Fibroblast of skin of left quadriceps (primary cell): ENCODE measurements at places on chromosomes 13 and 19.

DNA sequence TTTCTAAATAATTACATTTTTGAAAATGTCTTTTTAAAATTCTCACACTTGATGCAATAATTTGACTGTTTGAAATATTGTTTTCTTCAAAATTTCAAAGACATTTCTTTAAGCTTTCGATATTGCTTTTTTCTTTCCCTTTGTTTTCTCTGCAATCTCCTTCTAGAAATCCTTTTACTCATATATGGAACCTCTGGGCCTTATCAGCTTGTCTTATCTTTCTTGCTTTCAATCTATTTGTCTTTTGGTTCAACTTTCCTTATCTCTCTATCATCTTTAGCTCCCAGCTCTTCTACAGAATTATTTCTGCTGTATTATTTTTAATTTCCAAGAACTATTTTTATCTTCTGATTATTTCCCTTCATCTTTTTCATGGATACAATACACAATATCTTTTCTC lies 80.7 kb upstream of the DIAPH3 start:
- DNase-seq = no peak

DNA sequence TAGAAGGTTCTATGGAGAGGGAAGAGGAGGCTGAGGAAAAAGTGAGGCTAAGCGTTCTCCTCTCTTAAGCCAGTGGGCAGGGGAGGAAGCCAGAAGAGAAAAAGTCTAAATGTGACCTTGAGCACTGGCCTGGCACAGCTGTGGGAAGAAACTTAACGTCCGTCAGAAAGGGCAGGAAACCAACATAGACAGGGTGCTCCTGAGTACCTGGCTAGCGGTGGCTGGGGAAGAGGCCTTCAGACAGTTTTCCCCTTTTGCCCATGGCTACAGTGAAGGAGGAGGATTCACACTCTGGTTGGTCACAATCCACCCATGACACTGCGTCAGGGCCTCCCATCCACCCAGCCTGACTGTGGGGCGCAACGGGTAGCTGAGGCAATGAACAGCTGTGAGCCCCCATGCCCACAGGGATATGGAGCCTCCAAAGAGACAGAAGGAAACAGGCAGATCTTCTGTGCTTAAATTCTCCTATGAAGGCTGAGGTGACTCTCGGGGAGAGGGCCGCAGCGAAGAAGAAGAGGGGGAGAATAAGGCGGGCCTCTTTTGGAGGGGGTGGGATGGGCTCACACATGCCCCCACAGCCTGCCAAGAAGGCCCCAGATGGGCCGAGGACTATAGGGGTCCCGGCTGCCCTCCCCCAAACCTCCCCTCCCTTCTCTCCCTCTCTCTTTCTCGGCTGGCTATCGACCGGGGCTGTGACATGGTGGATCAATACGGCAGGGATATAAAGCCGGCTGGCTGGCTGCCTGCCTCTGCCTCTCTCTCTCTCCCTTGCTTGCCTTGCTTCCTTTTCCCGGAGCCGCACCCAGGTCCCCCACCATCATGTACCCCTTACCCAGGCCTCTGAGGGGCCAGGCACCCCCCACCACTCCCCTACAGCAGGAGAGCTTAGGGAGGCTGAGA lies 19.8 kb upstream of the POU2F2 start:
- no peak for DNase-seq

DNA sequence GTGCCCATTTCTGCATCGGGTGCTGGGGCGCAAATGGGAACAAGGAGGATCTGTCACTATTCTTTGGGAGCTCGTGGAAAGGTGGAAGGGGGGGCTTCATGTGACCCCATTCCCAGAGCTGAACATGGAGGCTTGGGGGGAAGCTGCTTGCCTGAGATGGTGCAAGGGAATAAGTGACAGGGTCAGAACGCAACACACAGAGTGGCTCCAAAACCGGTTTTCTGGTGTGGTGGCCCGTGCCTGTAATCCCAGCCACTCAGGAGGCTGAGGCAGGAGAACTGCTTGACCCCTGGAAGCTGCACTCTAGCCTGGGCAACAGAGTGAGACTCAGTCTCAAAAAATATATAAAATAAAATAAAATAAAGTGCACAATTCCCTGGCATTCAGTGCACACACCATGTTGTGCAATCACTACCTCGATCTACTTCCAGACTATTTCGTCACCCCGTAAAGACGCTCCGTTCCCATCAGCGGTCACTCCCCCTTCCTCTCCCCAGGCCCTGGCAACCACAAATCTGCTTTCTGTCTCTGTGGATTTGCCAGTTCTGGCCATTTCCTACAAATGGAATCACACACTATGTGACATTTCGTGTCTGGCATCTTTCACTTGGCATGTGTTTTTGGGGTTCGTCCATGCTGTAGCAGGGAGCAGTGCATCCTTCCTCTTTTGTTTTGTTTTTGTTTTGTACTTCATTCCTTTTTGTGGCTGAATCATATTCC lies 18.2 kb upstream of the COMP start:
- DNase-seq = peak; percentile 38

DNA sequence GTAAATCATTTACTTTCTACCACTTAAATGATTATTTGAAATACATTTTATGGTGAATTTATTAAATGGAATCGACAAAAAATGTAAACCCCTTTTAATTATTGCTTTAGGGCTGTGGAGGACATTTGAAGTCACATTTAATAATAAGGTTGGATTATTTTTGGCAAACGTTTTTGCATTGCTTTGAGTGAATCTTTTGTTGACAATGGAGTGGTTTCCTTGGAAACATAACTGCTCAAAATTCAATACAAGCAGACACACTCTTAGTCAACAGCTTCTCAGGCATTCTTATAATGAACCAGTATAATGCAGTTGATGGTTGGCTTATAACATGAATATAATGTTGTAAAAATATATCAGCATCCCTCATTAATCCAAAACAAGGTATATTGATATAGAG lies 104.7 kb downstream of the DCLK1 start:
- DNase-seq = no peak

GRCh38 chr19:44585371-44586133 lies 27.8 kb upstream of the IGSF23 start:
- DNase-seq = peak; percentile 11

- DNase-seq = no peak
Observed at GRCh38 chr13:46595136-46595884, 42.3 kb downstream of the LRCH1 start.

DNA sequence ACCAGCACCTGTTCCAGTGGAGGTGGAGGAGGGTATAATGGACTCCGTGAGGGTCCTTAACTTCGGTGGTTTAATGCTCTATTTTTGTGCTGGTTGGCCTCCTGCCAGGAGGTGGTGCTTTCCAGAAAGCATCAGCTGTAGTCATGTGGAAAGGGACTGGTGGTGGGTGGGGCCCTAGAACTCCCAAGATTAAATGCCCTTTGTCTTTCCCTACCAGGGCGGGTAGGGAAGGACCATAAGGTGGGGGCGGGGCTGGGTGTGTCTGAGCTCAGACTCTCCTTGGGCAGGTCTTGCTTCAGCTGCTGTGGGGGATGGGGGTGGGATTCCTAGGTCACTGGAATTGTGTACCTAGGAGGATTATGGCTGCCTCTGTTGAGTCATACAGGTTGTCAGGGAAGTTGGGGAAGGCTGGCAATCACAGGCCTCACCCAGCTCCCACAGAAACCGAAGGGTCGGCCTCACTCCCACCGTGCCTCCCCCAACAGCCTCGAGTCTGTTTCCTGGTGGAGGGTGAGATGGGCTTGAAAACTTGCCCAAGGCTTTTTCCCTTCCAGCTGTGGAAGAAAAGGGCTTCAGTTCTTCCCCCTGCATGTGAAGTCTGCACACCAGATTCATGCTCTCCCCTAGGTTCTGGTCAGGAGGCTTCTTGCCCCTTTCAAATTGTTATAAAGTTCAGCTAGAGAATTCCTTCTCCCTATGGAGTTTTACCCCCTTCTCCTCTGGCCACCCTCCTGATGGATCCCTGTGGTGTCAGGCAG lies 60.3 kb upstream of the CLDN10 start:
- no peak for DNase-seq

GRCh38 chr13:105721016-105721415 lies 814.4 kb downstream of the EFNB2 start:
- DNase-seq = peak; percentile 38

GRCh38 chr19:7564866-7565265 lies 29.3 kb downstream of the PNPLA6 start:
- DNase-seq = no peak

- no peak for DNase-seq
Observed at GRCh38 chr19:10418235-10418484, 2.2 kb upstream of the PDE4A start.

GRCh38 chr19:46303691-46304397 lies 7.0 kb downstream of the HIF3A start:
- no peak for DNase-seq

DNA sequence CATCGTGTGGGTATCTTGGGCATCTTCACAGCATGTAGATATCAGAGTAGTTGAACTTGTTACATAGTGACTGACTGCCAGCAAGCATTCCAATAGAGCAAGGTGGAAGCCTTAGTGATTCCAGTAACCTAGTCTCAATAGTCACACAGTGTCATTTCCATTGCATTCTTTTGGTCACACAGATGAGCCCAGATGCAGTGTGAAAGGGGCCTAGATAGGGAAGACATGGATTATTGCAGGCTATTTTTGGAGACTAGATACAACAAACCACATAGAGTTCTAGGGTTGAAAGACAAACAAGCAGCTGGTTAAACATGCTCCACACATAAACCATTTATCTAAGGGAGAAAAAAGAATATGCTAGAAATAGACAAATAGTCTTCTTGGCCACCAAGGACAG lies 553.5 kb downstream of the DCT start:
- no peak for DNase-seq

DNA sequence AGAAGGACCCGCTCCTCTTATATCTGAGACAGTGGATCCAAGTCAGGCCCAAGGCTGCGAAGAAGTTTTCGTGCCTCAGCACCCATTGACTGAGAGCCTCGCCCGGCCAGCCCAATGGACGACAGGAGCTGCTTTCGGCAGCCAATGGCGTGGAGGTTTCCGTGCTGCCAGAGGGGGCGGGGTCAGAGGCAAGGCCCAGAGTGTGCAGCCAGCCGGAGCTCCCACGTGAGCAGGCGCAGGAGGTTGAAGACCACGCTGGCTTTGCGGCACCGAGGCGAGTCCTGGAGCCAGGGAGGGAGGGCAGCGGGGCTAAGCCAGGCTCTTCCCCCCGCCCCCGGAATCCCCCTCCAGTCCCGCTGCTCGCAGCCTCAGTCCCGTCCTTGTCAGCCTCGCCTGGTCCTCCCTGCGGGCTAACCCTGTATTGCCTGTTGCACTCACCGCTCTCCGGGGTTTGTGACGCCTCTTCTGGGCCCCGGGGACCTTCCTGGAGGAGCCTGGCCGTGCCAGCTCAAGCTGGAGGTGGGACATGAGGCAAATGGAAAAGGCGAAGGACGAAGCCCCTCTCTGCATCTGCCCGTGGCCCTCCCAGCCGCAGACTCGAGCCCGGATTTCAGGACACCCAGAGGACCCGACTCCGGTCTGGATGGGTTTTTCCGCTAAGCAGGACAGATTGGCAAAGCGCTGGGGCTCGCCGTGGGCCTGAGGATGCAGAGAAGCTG lies 1.5 kb downstream of the IFNL4 start:
- DNase-seq = no peak

GRCh38 chr13:111184458-111185401 lies 69.6 kb downstream of the ARHGEF7 start:
- DNase-seq = no peak

GRCh38 chr13:74768521-74769085 lies 634.4 kb upstream of the KLF12 start:
- DNase-seq = no peak

GRCh38 chr13:39510316-39510695 lies 92.7 kb downstream of the LHFPL6 start:
- no peak for DNase-seq

- DNase-seq = no peak
Observed at GRCh38 chr13:98175823-98176222, 1.2 kb downstream of the RNF113B start.

GRCh38 chr19:574658-575526 lies 2.5 kb downstream of the BSG start:
- DNase-seq = no peak

DNA sequence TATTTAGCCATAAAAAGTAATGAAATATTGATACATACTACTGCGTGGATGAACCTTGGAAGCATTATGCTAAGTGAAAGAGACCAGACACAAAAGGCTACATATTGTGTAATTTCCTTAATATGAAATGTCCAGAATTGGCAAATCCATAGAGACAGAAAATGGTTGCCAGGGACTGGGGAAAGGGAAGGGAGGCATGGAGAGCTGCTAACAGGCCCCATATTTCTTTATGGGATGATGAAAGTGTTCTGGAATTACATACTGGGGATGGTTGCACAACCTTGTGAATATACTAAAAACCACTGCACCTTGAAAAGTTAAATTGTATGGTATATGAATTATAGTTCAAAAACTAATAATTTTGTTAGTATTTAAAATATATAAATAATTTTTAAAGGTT lies 3.6 kb downstream of the IFT88 start:
- peak; percentile 67 for DNase-seq

DNA sequence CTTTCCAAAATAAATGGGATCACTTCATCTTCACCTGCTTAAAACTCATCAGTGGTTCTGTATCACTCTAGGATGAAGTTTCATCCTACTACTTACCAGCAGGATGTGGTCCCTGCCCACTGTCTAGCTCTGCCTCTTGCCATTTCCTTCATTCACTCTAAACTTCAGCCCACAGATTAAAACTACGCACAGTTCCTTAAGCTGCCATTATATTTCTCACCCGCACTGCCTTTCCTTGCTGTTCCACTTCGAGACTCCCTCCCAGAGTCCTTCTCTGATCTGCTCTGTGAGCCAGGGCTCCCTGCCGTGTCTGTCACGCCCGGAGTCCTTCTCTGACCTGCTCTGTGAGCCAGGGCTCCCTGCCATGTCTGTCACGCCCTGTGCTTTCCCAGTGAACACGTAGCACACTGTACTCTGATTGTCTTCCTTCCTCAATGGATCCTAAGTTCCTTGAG lies 52.0 kb upstream of the NPAS1 start:
- no peak for DNase-seq

- DNase-seq = no peak
Observed at GRCh38 chr13:29516880-29517279, 78.6 kb downstream of the SLC7A1 start.

GRCh38 chr13:112887151-112887550 lies 81.9 kb upstream of the MCF2L start:
- no peak for DNase-seq

DNA sequence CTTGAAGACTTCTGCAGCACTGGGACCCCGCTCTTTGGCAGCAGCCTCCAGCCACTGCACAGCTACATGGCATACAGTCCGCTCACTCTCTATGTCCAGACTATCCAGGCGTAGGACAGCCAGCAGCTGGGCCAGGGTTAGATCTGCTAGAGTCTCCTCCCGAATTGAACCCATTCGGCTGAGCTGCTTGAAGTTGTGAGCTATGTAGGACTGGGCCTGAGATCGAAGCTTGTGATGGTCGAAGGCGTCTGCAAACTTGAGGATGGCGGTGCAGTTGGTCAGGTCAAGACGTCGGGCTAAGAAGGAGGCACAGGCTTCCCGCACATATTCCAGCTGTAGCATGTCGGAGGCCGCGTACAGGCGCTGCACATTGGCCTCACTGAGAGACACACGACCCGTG lies 900 bp downstream of the KBTBD7 start:
- no peak for DNase-seq

DNA sequence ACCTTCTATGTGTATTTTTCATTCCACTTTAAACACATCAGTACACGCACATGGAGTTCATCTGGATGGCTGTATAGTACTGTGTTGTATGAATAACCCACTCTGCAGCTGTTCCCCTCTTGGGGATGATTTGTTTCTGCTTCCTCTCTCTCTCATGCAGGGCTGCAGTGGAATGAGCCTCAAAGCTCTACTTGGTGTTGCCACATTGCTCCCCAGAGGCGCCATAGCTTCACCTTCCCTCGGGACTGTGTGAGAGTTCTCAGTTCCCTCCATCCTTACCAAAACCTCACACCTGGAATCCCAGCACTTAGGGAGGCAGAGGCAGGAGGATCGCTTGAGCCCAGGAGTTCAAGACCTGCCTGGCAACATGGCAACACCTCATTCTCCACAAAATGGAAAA lies 28.4 kb upstream of the GPR183 start:
- DNase-seq = no peak
